Activated CD4-positive, CD25-positive, alpha-beta regulatory T cell (primary cell): ENCODE measurements at places on chromosomes 12 and 14.

- DNase-seq = peak; percentile 25
Measured at GRCh38 chr12:1583421-1584078, 10.8 kb downstream of the FBXL14 start.

- DNase-seq = no peak
Measured at GRCh38 chr14:98018628-98019027, 1221.4 kb downstream of the VRK1 start.

DNA sequence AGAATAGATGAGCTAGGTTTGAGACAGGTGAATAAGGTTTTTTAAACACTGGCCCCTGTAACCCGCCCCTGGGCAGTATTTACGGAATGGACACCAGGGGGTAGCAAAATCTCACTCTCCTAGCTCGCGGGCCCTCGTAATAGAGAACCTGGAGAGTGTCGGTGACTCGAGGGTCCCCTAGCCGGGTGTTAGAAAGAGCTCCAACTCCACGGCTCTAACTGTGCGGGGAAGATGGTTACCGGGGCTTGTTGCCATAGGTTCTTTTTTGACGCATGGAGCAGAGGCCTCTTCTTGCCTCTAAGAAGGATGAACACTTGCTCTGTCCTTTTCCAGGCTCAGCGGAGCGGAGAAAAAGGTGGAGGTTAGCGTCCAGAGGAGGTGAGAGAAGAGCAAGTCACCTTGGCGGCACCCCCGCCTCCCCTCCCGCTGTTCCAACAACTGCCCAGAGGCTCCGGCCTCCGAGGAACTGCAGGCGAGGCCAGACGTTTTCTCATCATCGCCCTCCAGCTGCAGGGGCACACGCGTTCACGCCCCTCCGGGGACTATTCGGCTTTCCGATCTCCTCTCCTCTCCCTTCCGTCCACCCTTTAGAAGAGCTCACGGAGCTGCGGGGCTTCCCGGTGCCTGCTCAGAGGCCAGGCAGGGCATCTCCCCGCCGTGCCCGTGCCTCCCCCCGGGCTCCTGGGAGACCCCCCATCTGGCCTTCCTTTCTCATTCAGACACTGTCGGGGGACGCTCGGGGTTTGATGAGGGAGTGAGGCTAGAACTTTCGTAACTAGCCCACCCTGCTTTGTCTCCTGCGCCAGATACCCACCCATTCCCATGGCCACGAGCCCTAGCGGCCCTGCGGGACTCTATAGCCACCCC, 1.4 kb upstream of the ARHGEF40 start:
- peak; percentile 23 for DNase-seq

DNA sequence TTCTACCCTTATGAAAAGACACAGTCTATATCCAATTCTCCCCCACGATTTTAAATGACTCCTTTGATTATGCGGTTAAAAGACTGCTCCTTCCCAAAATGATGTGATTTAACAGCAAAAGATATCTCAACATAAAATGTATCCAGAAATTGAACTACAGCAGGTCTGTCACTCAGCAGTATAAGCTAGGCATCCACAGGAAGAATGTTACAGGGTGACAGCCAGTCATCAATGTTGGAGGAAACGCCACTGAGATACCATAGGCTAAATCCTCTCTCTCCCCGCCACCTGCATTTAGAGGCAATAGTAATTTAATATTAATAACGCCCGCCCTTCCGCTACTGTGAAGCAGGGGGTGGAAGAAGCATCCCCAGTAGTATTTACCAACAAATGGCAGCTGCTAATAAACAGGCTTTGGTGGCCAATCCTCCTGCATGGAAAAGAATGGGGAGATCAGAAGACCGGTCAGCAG, 613 bp downstream of the RECQL start:
- no peak for DNase-seq

GRCh38 chr12:12436831-12437345, 80.0 kb downstream of the BORCS5 start:
- no peak for DNase-seq

- DNase-seq = no peak
Measured at GRCh38 chr12:55074806-55075205, 51.4 kb upstream of the OR9K2 start.
